AG08395 (cell line): ENCODE measurements at places on chromosomes 1 and 21.

GRCh38 chr1:52156460-52156859 is 14.6 kb downstream of the ZFYVE9 start:
- DNase-seq: no peak

GRCh38 chr1:86741947-86742572 is 37.7 kb downstream of the SH3GLB1 start:
- DNase-seq: no peak

GRCh38 chr1:174900317-174900716 is 99.4 kb upstream of the CACYBP start:
- DNase-seq: no peak

DNA sequence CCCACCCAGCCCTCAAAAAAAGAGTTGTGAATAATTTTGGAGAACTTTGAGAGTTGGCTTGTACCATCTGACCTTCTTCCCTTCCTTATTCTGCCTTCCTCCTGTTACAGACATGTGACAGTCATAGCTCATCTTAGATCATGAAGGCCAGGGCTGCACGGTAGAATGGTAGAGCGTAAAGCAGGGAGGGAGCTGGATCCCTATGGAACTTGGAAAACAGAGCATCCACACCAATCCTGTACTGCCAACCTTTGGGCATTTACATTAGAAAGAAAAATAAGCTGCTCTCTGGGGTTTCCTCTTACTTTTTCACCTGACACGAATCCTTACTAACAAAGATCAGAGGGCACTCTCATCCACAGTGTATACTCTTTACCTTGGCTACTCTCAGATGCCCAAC is 121.5 kb downstream of the GPR52 start:
- no peak for DNase-seq

GRCh38 chr1:56453016-56453415 is 126.3 kb downstream of the PLPP3 start:
- no peak for DNase-seq

DNA sequence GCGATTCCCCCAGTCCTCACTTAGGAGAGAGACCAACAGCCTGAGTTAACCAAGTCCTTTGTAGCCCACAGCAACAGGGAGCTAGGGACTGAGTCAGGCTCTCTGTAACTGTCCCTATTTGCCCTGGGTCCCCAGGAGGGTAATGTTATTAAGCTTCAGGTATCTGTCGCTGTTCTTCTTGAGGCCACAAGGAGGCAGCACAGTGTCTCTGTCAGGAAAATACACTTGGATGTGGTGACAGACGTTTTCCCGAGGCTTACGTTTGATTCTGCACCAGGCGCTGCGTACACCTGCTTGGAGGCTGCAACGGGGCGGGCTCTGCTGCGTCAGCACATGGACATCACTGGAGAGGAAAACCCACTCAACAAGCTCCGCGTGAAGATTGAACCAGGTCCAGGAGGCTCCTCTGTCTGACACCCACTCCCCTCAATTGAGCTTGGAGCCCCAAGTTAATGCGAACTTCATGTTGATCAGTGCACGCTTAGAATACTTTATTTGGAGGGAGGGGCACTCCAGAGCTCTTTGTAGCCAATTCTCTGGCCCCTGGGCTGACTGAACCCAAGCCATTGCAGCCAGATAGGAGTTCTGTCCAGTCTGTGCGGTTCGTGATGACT is 10.7 kb upstream of the ELF3 start:
- peak; percentile 68 for DNase-seq

GRCh38 chr21:33433001-33433400 is 29.8 kb downstream of the IFNGR2 start:
- DNase-seq: no peak

GRCh38 chr1:209840611-209841010 is 12.8 kb downstream of the UTP25 start:
- DNase-seq: no peak

- DNase-seq: peak; percentile 55
Observed at GRCh38 chr1:11053758-11054137, 6.1 kb downstream of the SRM start.

DNA sequence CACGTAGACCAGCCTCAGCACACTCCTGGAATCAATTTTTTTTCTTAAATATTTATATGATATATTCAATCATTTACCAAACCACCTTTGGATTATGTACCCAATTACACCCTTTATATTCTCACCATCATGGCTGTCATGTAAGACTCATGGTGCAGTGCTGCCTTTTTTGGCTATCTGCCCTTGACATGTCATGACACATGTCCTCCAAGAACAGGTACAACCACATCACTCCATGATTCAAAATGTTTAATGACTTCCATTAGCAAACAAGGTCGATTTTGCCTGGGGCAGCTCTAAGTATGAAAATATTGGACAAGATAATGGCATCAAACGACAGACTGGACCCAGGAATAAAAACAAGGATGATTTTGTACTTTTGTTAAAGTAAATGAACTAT is 861.1 kb upstream of the ADAMTS5 start:
- DNase-seq: no peak

- no peak for DNase-seq
Observed at GRCh38 chr1:201008666-201009360, 14.7 kb downstream of the KIF21B start.

GRCh38 chr21:43575473-43575844 is 83.8 kb downstream of the HSF2BP start:
- DNase-seq: no peak

- peak; percentile 23 for DNase-seq
Observed at GRCh38 chr1:182389619-182390047, 2.0 kb downstream of the GLUL start.

GRCh38 chr1:21782349-21782867 is 541 bp downstream of the USP48 start:
- DNase-seq: peak; percentile 21

DNA sequence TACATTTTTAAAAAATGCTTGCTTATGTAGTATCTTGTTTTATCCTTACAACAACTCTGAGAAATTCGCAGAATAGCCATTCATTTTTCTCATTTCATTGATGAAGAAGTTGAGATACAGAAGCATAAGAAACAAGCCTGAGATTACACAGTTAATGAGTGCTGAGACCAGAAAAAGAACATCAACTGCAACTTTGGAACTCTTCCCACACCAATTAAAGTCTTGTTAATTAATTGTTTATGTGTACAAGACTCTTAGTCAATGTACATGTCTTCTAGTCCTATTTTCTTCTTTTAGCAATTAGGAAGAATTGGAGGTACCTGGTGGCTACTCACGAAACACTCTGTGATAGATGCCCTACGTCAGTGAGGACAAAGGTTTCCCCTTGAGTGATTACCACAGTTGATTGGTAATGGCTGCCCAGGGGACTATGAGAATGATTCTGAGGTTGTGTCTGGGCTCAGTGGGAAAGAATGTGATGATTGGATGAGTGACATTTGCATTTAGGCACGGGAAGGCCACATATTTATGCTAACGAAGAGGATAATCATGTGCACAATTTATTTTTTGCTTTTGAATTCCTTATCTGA is 187.4 kb upstream of the KCNK2 start:
- DNase-seq: no peak

DNA sequence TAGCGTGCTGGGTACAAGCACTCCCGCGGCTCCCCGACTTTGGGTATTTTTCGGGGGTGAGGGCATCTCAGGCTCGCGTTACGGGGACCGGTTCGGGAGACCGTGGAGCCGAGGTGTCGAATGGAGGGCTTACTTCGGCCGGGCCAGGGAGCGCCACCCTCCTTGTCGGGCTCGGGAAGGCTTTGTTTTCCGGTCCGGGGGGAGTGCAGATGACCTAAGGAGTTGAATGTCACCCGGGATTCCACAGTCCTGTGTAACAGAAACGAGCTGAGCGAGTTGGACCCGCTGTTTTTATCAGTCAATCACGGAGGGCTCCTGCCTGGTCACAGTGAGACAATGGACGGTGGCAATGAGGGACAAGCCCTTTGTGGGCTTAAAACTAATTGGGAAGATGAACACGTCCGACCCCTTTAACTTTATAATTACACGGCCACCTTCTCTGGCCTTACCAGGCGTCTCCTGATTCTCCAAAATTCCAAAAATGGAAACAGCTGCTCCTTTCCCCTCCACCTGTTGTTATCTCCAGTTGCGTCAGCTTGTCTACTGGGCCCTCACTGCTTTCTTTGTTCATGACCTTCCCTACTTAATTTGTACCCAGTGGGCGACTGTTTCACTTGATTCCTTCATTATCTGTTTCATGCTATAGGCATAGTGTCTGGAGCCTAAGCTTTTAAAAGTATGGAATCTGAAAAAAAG is 929 bp upstream of the TRIM45 start:
- no peak for DNase-seq

DNA sequence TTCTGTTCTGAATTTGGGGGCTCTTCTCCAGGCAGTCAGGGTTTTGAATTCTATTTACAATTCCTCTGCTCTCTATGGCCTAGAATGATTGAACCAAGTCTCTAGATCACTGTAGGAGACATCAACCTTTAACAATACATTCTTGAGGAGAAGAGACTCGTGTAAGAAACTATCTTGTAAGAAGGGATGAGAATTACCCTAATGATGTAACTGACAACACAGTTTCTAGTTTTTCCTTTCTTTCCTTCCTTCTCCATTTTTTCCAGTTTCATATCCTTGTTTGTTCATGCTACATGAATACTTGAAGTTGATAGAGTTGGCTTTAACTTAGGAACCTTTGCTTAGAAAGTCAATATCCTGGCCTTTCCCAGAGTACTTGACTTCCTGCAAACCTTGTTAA is 1.3 kb upstream of the ATP1A1 start:
- no peak for DNase-seq

- DNase-seq: no peak
Observed at GRCh38 chr1:31214316-31215064, 25.2 kb downstream of the NKAIN1 start.

DNA sequence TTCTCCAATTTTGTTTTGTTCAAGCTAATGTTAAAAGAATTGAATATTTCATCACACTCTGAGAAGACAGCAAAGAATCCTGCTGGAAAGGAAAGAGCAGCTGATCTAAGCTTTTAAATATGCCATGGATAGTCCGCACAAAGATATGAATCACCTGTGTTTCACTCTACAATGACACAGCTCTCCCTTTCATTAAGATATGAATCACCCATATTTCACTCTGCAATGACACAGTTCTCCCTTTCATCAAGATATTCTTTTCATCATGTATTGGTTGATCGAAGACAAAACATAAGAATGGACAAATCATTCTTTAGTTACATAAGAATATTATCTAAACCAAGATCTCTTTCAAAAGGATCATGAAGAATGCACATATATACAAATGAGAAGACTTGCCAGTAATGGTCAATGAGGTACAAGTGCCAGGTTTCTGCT is 367.3 kb downstream of the SMYD3 start:
- peak; percentile 67 for DNase-seq

GRCh38 chr1:247210062-247210375 is 38.2 kb upstream of the ZNF124 start:
- DNase-seq: no peak

DNA sequence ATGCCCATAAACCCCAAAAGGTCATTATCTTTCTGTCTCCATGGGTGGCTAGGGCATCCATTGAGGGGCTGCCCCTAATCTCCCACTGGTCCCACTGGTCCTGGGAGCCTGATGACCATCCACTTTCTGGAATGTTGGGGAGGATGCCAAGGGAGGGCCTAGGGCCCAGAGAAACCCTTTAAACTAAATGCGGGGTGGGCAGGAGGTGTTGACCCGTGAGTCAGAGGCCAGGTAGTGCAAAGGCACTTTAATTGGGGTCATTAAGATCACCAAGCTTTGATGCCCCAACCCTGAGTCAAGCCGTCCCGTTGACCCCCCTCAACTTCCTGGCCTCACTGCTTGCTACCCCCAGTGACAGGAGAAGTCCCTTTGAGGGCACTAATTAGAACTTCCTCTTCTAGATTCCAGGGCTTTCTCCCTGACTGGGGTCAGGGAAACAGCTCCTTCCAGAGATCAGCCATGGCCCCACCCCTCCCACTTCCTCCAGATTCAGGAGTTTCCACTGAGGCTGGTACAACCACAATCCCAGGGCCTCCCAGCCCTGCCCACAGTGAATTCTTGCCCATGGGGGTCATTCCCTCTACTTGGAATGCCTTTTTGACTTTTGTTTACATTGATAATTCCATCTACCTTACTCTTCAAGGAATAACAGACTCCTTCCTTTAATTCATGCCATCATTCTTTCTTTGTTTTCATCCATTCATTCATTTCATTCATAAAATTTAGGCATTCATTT is 15.5 kb upstream of the SERINC2 start:
- DNase-seq: no peak

GRCh38 chr1:204065174-204065985 is 7.5 kb upstream of the SOX13 start:
- DNase-seq: no peak

GRCh38 chr21:46585191-46585953 is 19.5 kb downstream of the S100B start:
- no peak for DNase-seq

GRCh38 chr21:46596201-46596600 is 8.7 kb downstream of the S100B start:
- DNase-seq: no peak

DNA sequence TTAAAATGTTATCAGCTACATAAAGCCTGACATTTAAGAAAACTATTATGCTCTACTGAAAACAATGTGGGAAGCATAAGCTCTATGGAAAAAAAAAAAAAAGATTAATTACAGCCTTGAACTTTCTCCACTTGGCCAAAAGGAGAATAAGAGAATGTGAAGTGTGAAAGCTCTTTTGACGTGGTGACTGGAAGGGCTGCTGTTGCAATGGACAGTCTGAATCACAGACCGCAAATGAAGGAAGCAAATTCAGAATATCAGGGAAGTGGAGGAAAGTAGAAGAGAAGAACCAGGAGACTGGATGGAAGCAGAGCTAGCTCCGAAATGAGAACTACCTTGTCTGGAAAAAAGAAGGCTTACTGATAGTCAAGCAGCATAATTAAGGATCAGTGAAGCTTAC is 106.8 kb downstream of the AK5 start:
- peak; percentile 20 for DNase-seq

DNA sequence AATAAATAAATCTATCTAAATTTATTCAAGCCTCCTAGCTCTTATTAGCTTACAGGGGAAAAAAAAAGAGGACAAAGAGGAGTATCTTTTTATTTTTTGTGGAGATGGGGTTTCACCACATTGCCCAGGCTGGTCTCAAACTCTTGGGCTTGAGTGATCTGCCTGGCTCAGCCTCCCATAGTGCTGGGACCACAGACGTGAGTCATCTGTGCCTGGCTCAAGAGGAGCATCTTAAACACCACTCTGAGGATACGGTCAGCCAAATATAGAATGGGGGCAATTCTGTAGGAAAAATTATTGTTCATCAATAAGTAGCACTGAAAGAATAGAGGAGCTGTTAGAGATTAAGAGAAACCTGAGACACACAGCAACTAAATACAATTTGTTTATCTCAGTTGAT is 24.1 kb downstream of the SLC45A3 start:
- DNase-seq: no peak
